ENCODE measurements at places on chromosomes 3 and 15.

DNA sequence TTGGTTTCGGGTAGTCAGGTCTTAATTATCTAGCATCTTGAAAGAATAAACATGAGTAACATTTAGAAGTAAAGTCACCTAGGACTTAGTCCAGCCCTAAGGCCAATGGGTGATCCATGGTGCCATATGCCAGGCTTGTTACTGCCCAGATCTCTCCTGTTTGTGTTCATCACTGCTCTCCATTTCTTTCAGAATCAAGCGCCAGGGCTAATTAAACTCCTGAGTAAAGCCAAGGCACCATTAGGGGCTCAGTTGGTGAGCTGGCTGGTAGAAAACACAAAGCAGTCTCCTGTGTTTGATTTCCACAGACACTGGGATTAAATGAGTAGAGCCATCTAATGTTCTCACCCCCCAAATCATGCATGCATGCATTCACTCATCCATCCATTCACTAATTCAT is 11.3 kb downstream of the CYP19A1 start:
- DNase-seq: no peak

GRCh38 chr3:138684396-138684795 is 75.8 kb downstream of the FAIM start:
- DNase-seq: no peak

- DNase-seq: peak; percentile 86
Measured at GRCh38 chr3:40313975-40314860, 4.7 kb downstream of the EIF1B start.

GRCh38 chr15:94586099-94586498 is 354.7 kb downstream of the MCTP2 start:
- no peak for DNase-seq

DNA sequence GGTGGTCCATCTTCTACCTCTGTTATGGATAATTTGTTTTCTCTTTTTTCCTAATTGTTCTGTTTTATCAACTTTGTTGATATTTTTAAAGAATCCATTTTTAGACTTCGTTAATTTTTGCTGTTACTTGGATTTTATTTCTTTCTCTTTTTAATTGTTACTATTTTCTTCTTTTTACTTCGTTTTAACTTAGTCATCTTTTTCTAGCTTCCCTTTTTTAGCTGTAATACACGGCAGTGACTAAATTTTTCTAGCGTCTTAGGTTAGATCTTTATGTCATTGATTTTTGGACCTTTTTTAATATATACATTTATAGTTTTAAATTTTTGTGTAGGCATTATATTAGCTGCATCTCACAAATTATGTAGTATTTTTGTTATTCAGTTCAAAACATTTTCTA is 33.1 kb downstream of the ARIH2 start:
- peak; percentile 48 for DNase-seq

GRCh38 chr15:69265347-69265955 is 33.3 kb upstream of the PAQR5 start:
- peak; percentile 64 for DNase-seq

- DNase-seq: no peak
Measured at GRCh38 chr3:13371100-13372075, 48.7 kb downstream of the NUP210 start.

- DNase-seq: no peak
Measured at GRCh38 chr3:71466483-71466882, 117.0 kb downstream of the FOXP1 start.

DNA sequence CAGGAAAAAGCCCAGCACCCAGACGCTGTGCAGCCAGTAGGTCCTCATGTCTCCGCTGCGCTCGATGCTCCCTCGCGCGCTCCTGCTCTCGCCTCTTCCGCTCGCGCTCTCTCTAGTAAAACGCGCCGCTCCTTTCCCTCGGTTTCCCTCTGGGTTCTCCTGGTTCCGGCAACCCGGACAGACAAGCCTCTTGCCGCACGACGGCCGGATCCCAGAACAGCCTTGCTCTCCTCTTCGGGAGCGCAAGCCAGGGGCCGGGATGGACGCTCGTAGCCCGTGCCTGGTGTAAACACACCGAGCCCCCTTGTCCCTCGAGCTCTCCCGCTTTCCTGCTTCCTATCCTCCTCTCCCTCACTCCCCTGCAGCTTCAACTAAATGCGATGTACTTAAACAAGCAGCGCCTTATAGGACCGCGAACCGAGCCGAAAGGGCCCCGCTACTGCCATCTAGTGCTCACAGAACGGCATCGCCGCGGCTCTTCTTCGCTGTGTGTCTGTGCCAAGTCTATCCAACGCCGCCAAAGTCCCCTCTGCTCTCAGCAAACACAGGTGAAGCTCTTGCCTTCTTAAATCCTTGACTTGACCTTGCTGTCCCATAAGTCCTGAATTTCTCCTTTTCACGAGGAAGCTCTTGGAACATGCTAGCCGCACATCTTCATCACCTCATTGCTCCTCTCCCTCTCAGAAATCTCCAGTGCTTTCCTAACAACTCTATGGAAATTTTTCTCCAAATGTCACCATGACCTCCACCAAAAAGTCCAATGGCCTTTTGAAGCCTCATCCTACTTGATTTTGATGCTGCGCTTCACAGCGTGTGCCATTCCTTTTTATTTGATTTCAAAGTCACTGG is 1037.2 kb downstream of the IGSF11 start:
- peak; percentile 70 for DNase-seq

- no peak for DNase-seq
Measured at GRCh38 chr3:34024447-34025240, 226.2 kb downstream of the PDCD6IP start.

DNA sequence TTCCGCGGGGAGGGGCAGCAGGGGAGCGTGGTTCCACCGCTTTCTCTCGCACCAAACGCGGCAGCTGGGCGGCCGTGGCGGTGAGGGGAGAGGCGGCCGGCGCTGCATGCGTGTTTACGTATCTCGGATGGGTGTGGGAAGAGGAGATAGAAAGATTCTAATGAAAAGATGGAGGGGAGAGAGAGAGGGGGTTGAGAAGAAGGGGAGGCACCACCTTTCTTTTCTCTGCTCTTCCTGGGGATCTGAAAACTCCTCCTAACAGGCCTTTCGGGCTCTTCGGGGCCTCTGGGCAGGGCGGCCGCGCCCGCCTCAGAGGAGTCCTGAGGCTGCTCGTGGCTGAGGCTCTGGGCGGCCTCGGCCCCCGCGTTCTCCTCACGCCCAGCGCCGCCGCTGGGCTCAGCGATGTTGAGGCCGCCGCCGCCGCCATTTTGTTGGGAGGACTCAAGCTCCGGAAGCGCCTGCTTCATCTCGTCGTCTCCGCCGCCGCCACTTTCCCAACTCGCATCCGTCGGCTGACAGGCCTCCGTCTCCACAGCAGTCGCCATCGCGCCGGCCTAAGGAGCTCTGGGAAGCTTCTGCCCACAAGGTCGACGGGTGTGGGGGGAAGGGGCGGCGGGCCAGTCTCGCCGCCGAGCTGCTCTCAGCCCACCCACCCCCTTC is 473 bp downstream of the TASOR start:
- peak; percentile 91 for DNase-seq

DNA sequence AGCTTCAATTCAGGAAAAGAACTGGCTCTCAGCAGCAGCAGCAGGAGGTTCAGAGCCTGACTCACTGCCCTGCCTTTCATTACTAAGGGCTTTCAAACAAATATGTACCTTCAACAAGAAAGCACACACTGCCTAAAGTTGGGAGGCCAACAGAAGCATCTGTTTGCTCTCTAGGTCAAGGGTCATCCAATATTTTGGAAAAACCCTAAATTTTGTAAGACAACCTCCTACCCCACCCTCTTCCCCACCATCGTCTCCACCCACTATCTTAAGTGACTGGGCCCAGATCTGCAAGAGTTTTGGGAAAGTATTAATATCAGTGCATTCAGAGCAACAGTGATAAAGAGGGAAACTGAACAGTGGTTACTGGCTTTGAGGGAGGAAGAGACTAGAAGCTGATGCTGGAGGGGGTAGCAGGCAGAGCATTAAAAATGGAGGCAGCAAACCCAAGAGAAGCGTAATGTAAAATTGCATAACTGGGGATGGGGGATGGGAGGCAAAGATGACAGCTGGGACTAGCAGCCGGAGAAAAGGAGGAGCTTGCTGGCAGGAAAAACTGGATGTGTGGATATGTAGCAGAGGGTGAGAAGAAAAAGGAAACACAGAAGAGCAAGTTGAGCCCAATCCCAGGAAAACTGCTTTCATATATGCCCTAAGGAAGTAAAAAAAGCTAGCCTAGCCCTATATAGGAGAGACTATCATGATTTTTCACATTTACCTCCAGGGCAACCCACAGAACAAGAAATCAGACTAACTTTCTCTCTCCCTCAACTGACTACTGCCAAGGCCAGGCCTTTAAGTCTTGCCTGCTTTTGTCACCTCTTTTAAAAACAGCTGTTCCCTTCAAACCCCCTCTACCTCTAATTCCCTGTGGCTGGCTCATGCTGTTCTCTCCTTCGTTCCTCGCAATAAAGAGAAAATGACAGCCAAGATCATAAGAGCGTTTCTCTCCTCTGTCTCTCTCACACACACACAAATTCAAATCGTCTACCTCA is 31.4 kb downstream of the NPTN start:
- peak; percentile 47 for DNase-seq

GRCh38 chr3:71430941-71431552 is 152.5 kb downstream of the FOXP1 start:
- DNase-seq: no peak

DNA sequence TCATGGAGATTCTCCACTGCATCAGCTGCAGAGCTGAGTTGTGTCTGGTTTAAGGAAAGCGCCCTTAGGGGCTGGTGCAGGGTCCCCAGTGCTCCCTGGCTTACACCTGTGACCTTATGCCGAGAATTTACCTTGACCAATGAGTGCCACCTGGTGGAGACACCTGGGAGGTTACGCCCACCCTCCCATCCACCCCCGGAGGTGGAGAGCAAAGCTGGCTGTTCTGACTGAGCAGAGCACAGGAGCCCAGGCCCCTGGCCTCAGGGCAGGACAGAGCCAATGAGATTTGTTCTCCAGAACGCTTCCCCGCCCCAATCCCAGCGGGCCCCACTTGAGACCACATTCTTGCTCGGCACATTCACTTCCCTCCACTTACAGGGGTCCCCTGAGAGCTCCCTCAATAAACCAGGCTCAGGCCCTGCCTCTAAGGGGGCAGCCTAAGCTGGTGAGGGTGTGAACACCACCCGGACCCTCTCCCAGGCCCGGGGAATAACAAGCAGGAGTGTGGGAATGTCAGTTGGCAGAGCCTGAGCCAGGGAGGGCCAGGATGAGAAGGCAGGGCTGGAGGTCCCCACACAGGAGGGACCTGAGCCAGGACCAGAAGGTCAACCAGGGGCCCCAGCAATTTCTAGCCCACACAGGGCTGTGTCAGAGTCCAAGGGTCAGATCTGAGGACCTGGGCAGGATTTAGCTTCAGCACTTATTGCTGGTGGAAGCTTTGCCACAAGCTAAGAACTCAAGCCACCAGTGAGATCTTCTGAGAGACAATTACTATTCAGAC is 117.1 kb downstream of the TPRA1 start:
- no peak for DNase-seq

- DNase-seq: no peak
Measured at GRCh38 chr3:5185093-5185673, 2.3 kb upstream of the EDEM1 start.

- no peak for DNase-seq
Measured at GRCh38 chr15:74253211-74253921, 17.2 kb downstream of the CCDC33 start.

DNA sequence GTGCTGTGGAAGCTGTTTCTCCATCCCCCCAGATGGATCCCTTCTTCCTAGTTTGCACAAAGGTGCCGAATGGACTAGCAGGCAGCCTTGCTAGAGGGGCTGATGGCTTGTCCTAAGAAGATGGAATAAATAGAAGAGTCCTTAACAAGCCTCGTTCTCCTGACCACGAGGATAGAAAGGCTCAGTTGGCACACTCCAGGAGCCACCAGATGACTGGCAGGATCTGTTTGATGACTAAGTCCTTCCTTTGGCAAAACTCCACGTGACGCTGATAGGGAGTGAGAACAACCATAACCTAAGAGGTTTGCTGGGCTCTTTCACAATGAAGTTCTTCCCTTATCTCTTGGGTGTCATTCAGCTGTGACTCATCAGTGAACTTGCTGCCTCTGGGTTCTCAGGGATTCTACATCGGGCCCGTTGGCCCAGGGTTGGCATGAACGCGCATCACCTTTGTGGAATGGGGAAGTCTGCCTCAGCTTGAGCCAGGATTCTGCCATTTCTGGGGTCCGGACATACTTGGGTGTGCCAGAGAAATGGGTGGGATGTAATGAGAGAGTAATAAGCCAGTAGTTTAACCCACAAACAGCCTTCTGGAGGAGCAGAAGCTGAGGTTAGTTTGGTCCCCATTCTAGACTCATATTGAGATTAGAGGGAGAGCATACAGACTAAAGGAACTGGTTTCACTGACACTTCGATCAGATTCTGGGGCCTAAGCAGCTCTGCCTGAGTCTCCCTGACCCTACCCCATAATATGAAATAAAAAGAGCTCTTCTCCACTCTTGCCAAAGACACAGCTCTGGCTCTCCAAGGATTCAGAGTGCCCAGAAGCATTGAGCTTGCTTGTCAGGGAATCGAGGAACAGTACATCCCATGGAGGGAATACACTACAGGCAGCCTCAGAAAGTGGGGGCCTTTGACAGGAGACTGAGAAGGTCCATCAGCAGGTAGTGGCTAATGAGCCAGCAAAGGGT is 2.0 kb upstream of the MELTF start:
- peak; percentile 93 for DNase-seq

GRCh38 chr3:34203386-34203785 is 405.0 kb downstream of the PDCD6IP start:
- no peak for DNase-seq

GRCh38 chr3:153355559-153355958 is 193.5 kb downstream of the RAP2B start:
- DNase-seq: no peak

- no peak for DNase-seq
Measured at GRCh38 chr15:54917312-54917711, 279.4 kb downstream of the RSL24D1 start.

GRCh38 chr15:76061700-76062099 is 1.9 kb downstream of the TMEM266 start:
- DNase-seq: no peak

DNA sequence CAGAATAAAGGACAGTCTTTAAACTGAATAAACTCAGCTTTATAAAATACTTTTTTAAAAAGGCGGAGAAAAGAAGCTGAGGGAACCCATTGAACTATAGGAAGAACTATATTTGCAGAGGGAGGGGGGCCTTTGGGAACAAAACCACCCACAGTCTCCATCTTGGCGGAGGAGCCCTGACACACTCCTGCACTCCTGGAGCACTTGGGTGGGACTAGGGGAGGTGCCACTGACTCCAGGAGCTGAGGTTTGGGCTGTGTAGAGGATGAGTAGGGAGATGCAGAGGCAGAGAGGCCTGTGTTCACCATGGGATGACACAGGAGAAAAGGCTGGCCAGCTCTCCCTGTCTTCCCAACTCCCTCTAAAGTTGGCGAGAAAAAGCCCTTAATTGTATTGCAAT is 35.8 kb downstream of the IFT122 start:
- no peak for DNase-seq

DNA sequence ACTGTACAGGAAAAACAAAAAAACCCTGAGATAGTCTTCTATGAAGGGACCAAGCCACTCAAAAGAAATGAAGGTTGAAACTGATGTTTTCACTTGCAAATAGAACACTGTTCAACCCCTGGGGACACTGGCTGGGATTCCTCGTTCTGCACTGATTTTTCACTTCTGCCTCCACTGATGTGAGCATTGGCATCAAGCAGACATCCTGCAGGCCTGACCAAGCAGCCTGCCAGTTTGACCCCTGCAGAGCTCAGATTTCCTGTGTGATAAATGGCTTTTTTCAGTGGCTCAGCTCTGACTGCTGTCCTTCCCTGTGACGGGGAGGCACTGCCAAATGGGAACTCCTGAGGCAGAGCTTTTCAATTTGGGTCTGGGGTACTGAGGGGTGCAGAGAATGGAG is 50.0 kb downstream of the RASGRP1 start:
- DNase-seq: no peak
